LNCaP clone FGC (cell line): ENCODE measurements at places on chromosomes 16 and 17.

DNA sequence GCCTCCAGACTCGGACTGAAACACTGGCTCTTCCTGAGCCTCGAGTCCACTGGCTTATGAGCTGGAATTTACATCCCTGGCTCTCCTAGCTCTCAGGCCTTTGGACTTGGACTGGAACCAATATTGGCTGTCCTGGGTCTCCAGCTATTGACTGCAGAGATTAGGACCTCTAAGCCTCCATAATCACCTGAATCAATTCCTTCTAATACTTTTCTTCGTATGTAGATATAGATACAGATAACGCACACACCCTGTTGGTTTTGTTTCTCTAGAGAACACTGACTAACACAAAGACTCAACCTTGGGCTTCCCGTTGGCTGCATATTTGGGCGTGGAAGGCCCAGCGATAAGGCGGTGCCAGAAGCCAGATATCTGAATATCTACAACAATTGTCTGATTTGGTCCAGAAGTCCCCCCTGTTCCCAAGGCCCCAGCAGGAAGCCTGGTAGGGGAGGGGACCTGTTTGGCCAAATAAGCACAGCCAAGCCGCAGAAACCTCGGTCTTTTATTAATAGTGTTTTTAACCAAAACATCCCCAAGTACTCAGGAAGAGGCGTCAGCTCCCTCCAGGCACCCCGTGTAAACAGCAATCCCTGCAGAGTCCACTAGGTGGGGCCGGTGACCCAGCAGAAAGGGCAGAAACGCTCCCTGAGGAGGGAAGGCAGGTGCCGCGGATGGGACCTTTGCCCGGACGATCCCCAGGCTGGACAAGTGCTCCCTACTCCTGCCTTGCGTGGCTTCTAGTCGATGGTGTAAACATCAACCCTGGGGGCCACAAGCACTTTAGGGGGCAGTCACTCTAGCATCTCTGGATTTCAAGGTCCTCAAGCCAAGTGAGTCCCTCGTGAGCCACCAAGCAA, 57.0 kb downstream of the ABR start:
- no peak for DNase-seq

- no peak for DNase-seq
These were observed 709 bp downstream of the RAB34 start for GRCh38 chr17:28716740-28717577.

- no peak for DNase-seq
These were observed 153.5 kb upstream of the RPL38 start for GRCh38 chr17:74049967-74050458.

GRCh38 chr16:89481356-89481955, 8.9 kb downstream of the ANKRD11 start:
- no peak for DNase-seq

DNA sequence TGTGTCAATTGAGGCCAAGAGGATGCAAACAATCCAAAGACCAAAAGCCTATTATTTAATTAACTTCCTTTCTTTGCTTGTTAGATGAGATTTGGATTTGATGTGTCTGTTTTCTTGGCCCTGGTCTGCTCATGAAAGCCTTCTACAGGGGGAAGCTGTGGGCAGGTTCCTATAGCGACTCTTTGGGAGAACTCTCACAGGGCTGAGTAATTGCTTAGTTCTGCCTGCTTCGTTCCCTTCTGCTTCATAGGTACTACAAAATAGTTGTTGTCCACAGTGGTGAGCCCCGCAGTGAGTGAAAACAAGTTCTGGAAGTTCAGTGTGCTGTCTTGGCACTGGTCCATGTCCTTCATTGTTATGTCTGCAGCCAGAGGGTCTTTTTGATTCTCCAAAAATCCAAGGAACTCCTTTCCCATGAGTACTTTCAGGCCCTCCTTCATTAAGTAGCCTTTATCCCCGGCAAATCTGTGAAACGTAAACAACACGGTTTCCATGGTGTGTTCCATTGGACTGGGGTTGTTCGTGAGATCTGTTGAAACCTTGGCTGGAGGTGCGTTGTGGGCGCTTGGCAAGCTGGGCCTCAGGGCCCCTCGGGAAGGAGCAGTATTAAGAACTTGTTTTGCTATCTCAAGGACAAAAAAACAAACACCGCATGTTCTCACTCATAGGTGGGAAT, 30.0 kb upstream of the ANKRD40CL start:
- no peak for DNase-seq

- no peak for DNase-seq
These were observed 20.9 kb downstream of the ATP2A3 start for GRCh38 chr17:3943240-3943891.

GRCh38 chr17:60524463-60525327, 1.3 kb downstream of the APPBP2 start:
- peak; percentile 40 for DNase-seq

DNA sequence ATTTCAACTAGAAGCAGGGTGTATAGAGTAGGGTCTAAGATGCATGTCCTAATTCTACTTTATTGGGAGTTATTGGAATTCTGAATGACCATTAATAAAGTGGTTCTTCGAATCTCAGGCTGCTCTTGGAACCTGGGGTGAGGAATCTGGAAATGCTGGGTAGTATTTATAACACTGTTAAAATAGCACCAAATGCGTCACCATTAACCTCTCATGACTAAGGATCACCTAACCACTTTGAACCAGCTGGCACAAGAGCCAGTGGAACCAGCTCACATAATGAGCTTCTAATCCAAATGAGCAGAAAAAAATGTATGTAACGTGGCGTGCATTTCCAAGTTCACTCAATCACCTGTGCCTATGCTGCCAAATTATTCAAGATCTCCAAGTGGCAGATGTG, 281.7 kb downstream of the GRIN2A start:
- no peak for DNase-seq

GRCh38 chr17:2455956-2456355, 55.1 kb upstream of the MNT start:
- DNase-seq, result no peak

DNA sequence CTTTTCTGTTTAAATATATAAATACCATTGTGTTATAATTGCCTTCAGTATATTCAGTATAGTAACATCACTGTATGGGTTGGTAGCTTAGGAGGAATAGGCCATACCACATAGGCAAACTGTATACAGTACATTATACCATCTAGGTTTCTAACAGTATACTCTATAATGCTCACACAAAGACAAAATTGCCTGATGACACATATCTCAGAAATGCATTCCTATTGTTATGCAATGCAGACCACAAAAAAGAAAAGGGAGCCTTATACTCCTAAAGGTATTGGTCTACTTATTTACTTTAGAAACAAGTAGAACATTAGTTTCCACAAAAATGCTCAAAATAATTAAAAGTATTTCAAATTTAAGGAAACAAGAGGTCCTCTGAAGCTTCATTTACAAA, 47.9 kb downstream of the SETD6 start:
- DNase-seq, result no peak

GRCh38 chr16:369275-369865, 968 bp downstream of the MRPL28 start:
- DNase-seq, result no peak

DNA sequence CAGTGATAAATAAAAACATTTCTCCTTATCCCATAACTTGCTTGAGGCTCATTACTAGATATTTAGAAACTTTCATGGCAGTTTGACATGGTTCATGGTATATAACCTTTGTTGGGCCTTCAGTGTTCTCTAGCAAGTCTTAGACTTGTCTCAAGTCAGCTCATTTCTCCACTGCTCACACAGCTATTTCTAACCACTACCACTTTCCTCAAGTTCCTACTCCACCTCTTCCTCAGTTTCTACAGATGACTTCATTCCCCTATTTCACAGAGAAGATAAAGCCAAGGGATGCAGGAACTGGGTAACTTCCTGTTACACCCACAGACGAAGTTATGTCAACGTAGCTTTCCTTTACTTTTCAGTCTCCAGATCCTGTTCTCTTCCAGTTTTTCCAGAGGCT, 23.2 kb downstream of the NLK start:
- no peak for DNase-seq

- no peak for DNase-seq
These were observed 3.3 kb upstream of the BRD7 start for GRCh38 chr16:50371936-50372595.

DNA sequence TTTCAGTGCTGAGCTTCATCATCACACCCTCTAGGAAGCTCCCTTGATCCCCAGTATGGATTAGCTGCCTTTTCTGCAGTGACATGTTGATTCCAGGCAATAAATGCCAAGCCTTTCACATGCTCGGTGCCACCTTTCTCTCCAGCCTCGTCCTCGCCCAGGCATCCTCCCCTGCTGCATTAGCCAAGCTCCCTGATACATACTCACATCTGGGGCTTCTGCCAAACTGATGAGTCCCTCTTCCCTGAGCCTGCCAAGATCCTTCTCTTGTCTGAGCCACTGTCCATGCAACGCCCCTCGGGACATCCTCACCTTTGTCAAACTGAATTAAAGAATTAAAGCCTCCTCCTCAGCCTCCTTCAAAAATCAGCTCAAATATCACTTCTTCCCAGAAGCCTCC, 538.5 kb upstream of the CDH11 start:
- no peak for DNase-seq

DNA sequence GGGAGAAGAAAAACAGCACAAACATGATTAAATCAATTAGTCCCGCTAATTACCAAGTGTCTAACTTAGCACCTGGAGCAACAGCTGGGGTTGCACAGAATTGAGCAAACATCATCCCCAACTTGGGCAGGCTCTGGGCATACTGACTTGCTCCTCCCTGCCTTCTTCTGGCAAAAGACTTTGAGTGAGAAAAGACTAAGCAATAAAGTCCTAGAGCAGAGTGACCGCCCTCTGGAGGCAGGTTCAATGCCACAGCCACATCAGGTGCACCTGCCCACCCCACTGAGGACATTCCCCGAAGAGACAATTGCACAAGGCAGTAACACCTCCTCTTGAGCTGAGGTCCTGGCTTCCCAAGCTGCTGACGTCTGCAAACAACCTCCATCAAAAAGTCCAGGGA, 358.3 kb downstream of the SOX9 start:
- DNase-seq, result no peak

DNA sequence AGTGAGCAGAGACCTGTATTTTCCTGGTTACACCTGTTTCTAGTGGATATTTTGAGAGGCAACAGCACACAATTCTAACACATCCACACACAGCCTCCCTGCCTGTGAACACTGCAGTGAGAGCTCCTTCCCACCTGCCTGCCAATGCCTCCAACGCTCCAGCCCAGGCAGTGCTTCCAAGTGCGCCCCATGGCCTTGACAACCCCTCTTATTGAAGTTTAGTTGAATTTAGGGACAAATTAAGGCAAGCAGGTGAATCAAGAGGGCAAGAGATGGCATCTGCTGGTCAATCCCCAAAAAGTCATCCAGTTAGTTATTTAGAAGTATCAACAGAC, 4.7 kb upstream of the MXRA7 start:
- no peak for DNase-seq

DNA sequence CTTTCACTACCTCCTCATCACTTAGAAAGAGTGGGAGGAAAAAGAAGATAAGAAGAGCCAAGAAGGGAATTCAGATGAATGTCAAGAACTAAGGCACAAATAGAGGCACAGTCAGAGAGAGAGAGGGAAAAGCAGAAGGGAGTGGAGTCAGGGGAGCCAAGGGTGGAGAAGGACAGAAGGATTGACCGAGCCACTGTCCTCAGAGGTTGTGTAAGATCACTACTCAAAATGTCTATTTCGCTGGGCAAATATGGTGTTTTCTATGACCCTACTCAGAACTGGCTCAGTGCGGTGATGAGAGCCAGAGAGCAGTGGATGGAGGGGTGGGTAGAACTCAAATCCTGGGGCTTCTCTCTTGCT, 139.2 kb upstream of the HS3ST2 start:
- no peak for DNase-seq

- DNase-seq, result no peak
These were observed 49.3 kb upstream of the CA10 start for GRCh38 chr17:52207796-52208195.

DNA sequence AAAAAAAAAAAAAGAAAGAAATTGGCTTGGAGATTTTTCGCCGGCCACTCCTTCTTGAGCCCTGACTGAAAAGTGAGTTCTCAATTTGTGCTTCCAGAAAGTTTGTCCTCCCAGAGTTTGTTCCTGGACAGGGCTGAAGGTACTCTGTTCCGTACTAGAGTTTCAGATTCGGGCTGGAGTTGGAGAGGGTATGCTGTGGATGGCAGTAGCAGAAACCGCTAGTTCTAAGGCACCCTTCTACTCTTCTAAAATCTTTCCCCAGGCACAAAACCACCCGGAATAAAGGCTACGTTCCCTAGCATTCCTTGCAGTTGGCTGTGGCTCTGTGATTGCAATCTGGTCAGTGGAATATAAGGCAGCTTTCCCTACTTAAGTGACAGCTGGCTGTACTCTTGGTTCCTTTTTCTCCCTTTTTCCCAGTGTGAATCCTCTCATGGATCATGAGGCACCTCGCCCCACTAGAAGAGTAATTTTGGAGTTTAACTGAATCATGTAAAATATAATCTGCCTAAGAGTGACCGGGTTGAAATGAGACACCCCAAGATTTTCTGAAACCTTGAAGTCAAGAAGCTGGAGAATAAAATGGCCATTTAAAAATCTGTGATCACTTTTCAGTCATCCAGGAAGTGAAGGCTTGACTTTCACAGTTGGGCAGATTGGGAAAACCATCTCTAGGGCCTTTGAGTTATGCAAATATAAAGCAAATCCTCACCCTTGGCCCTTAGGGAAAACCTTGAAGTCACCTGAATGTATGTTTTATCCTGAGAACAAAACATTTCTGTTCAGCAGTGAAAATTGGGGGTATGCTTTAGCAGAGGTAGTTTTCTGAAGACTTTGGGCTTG, 901 bp upstream of the HEATR6 start:
- DNase-seq, result no peak

DNA sequence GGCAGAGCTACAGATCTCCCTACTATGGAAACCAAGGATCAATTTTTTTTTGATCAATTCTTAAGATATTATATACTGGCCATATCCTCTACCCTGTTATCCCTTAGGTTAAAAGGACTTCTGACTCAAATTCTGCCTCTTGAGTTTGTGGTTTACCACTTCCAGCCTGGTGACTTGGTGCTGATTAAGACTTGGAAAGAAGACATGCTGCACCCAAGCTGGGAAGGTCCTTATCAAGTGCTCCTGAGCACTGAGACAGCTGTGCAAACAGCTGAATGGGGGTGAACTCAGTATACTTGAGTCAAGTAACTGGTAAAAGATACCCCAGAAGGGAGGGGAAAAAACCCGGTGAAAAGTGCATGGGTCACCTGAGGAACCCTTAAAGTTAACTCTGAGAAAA, 20.5 kb upstream of the SPACA3 start:
- no peak for DNase-seq

GRCh38 chr17:9389111-9389527, 186.5 kb downstream of the STX8 start:
- no peak for DNase-seq

- no peak for DNase-seq
These were observed 179.2 kb upstream of the CDH11 start for GRCh38 chr16:65301029-65301428.
